ENCODE measurements at places on chromosomes 3 and 15. TPM values are rescaled to one million over a fixed set of nuclear protein-coding genes. Genes with fewer than 3 reads are reported as not detected.

DNA sequence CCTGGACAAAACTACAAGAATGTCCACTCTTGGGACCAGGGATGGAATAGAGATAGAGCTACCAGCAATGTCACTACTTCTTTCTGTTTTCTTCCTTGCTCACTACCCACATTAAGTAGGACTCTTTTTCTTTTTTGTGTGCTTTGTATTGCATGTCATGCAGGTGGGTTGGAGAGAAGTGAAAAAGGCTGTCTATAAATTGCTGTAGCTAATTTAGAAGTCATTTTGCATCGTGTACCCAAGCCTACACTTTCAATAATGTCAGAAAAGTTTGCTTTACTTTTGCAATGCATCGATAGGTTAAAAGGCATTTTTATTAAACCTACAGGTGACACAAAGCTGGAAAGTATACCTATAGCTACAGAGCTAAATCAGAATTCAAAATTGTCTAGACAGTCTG lies 58.9 kb downstream of the GTF2E1 start:
- no peak for DNase-seq

DNA sequence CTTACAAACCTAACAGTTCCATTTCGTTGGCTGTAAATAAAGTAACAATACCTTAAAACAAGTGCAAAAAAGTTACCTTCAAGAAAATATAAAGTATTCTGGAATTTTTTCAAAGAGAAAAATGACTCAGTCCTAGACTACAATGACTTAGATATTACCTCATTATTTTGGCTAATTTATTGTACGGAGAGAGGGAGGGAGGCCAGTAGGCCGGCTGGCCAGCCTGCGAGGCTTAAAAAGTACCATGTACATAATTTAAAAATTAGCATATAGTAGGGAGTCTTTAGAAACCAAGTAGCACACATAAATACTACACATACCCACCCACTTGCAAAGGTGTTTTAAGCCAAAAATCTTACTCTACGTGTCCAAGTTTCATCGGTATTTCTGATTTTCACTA lies 41.9 kb upstream of the MAP4 start:
- no peak for DNase-seq

DNA sequence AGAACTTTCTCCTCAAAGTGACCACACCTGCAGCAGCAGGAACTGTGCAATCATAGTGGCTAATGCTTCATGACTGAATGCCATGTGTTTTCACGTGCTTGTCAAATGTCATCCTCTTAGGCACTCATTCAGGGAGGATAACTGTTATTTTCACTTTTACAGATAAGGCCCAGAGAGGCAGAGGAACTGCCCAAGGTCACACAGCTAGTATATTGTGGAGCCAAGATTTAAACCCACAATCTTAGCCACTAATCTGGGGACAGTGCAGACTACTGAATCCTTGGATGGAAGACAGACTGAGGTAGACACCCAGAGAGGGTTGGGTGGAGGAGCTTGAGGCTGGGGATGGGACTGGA lies 9.9 kb upstream of the CLK3 start:
- no peak for DNase-seq

DNA sequence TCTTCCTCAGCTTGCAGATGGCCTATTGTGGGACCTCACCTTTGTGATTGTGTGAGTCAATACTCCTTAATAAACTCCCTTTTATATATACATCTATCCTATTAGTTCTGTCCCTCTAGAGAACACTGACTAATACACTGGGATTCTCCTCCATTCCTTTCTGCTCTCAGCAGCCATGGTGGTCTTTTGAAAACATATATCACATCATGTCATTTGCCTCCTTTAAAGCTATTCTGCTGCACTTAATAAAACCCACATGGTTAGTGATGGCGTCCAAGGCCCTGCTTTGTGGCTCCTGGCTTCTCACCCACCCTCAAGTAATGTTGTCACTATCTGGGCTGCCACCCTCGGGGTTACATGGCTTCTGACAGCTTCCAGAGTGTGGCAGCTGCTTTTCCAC lies 169.5 kb downstream of the CADPS start:
- no peak for DNase-seq

GRCh38 chr3:66206806-66207205 lies 14.0 kb upstream of the SLC25A26 start:
- no peak for DNase-seq

GRCh38 chr3:171847133-171847532 lies 4.0 kb downstream of the TMEM212 start:
- no peak for DNase-seq

- DNase-seq, result no peak
These were observed 156.9 kb downstream of the AGBL1 start for GRCh38 chr15:86236356-86237110.

GRCh38 chr3:31917303-31918005 lies 63.6 kb downstream of the OSBPL10 start:
- DNase-seq, result no peak

- no peak for DNase-seq
These were observed 24.0 kb downstream of the PLA2G4B start for GRCh38 chr15:41862515-41863116.

GRCh38 chr15:97966246-97966645 lies 5.7 kb downstream of the ARRDC4 start:
- DNase-seq, result no peak

DNA sequence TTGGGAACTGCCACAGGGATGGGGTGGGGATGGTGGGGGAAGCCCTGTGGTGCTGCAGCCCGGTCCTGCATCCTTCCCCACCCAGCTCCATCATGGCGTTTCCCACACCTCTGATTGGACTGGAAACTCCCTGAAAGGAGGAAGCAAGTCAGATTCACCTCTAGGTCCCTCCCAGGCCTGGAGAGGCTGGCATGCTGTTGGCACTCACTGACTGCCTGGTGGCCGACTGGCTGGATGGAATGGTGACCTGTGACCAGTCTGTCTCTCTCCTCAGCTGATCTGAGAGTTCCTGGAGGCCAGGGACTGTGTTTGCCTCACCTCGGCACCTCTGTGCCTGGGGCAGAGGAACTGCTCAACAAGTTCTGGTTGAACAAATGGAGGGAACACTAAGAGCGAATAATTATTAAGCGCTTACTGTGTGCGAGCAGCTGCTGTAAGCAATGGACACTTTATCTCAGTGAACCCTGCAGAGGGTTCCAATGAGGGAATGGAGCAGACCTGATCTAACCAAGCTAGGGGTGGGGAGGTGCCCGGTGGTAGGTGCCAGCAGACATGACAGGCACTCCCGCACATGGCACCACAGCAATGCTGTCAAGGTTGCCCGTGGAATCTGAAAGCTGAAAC lies 3.5 kb upstream of the HHATL start:
- DNase-seq, result no peak

- no peak for DNase-seq
These were observed 97.3 kb downstream of the AKAP13 start for GRCh38 chr15:85477730-85478129.

DNA sequence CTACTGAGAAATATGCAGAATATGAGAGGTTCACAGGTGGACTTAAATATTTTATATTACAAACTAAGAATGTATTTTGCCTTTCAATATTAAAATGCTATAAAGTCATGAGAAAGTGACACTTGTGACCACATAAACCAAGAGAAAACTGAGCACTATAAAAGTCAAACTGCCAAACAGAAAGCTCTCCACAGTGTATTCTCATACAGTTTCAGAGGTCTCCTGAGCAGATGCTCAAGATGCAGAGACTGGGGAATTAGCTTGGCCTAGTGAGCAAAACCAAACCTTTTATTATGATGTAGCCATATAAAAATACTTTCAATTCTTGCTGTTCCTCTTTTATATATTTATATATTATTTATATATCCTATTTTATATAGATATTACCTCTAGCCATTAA lies 227.8 kb downstream of the TBC1D5 start:
- no peak for DNase-seq

- DNase-seq, result peak; percentile 34
These were observed at the start of gene GADL1 for GRCh38 chr3:30894521-30895251. GADL1 (minus strand) TSS chr3:30894661; CDS start chr3:30894614, 47 bp downstream.

- no peak for DNase-seq
These were observed 903.7 kb downstream of the EPHA3 start for GRCh38 chr3:90011131-90011530.

DNA sequence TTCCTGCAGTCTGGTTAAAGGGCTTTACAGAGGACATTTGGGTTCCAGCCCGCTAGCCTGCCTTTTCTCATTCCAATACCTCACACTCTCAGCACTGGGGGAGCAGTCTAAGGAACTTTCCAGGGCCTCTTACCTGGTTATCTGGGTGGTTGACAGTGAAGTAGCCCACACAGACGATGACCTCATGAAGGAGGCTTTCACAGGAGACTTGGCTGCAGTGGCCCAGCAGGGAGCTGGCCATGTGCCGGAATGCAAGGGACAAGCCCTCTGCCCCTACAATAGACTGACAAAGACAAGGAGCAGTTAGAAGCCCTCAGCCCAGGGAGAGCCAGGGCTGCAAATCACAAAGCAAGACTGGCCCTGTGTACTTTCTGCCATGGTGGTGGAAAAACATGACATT lies 39.5 kb downstream of the ISL2 start:
- peak; percentile 12 for DNase-seq

DNA sequence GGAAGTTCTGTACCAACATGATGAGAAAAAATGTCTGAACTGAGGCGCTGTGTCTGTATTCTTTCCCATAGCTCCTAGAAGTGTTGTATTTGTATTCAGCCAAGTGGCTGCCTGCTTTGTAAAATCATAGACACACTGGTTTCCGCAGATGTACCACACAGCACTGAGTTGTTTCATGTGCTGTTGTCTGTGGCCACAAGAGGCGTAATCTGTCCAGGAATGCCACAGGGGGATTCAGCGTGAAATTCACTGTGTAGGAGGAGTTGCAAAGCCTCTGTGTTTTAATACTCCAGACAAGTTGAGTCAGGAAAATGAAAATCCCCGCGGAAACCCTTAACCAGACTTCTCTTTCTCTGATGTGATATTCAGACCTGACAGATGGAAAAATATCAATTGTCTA lies 462.2 kb downstream of the NSUN3 start:
- DNase-seq, result peak; percentile 5

DNA sequence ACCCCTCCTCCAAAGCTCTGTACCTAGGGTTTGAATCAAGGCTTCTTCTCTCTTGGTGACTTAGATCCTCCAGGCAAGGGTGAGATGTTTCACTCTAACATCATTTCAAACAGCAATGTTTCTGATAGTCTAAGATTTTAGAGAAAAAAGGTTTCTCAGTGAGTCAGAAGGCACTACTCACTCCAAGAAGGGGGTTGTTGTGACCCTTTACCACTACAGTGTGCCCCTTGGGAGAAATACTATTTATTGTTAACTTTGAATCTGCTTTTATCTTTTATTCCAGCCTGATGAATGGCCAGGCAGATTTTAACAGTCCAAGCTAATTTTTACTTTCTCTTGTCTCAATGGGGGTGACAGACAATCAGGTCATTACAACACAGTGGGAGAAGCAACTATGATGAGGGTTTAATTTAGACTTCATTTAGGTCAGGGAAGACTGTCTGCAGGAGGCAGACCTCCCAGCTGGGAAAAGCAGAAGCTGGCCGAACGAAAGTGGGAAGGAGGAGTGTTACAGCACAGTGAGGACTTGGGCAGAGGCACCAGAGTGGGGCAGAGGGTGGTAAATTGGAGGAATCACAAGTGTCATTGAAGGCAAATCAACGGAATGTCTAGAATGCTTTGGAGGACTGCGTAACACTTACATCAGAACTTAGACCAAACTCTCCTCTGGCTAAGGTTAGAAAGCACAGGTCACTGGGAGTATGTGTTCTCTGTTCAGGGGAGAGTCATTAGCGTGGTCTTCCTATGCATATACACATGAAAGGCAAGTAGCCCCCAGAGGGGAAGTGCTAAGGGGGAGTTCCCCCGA lies 21.2 kb downstream of the ZNF860 start:
- no peak for DNase-seq

- no peak for DNase-seq
These were observed 3.9 kb upstream of the PLCH1 start for GRCh38 chr3:155748611-155749365.

GRCh38 chr3:184017672-184018423 lies at the start of gene ABCC5:
ABCC5 (minus strand) TSS chr3:184017884; CDS start chr3:184014392, 3,492 bp downstream.
- peak; percentile 94 for DNase-seq

- no peak for DNase-seq
These were observed 10.1 kb downstream of the FAM131A start for GRCh38 chr3:184347321-184348056.

DNA sequence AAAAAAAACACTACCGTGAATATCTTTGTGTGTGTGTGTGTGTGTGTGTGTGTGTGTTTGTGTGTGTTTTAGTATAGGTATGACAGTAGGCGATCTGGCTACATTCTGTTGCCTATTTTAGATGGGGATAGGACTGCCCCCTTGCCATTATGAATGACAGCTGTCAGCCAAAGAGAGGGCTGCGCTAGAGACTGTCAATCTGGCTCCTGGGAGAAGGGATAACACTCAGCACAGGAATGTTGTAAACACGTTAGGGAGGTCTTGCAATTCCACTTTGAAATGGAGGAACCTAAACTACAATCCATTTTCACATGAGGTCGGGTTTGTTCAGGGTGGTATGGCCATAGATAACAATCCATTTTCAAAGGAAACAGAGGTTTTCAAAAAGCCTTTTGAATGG lies 14.1 kb upstream of the ETV5 start:
- DNase-seq, result no peak

GRCh38 chr3:97742036-97742435 lies 22.5 kb upstream of the ARL6 start:
- no peak for DNase-seq

GRCh38 chr3:44932986-44933944 lies 42.7 kb downstream of the ZDHHC3 start:
- no peak for DNase-seq

- DNase-seq, result peak; percentile 43
These were observed 472 bp downstream of the CHST14 start for GRCh38 chr15:40471105-40471807.

The CCRL2 gene
- 1.8 TPM for polyA plus RNA-seq

The DOCK3 gene
- 5.0 TPM for polyA plus RNA-seq

The GATM gene
- polyA plus RNA-seq, result 8.6 TPM

The SH2D7 gene
- polyA plus RNA-seq, result not detected

The KIF7 gene
- 1.5 TPM for polyA plus RNA-seq

The TIGIT gene
- 0.14 TPM for polyA plus RNA-seq

The CCDC54 gene
- polyA plus RNA-seq, result not detected

The CHST14 gene
- polyA plus RNA-seq, result 5.3 TPM

The HAPLN3 gene
- polyA plus RNA-seq, result 7.3 TPM

The COL6A5 gene
- not detected for polyA plus RNA-seq
